ENCODE measurements at places on chromosomes 2 and 18.

- peak; percentile 53 for DNase-seq
Observed at GRCh38 chr2:219029829-219030165, 11.5 kb downstream of the CFAP65 start.

GRCh38 chr2:238731961-238732360 is 115.9 kb upstream of the TWIST2 start:
- no peak for DNase-seq

- no peak for DNase-seq
Observed at GRCh38 chr2:77086051-77086450, 436.1 kb downstream of the LRRTM4 start.

DNA sequence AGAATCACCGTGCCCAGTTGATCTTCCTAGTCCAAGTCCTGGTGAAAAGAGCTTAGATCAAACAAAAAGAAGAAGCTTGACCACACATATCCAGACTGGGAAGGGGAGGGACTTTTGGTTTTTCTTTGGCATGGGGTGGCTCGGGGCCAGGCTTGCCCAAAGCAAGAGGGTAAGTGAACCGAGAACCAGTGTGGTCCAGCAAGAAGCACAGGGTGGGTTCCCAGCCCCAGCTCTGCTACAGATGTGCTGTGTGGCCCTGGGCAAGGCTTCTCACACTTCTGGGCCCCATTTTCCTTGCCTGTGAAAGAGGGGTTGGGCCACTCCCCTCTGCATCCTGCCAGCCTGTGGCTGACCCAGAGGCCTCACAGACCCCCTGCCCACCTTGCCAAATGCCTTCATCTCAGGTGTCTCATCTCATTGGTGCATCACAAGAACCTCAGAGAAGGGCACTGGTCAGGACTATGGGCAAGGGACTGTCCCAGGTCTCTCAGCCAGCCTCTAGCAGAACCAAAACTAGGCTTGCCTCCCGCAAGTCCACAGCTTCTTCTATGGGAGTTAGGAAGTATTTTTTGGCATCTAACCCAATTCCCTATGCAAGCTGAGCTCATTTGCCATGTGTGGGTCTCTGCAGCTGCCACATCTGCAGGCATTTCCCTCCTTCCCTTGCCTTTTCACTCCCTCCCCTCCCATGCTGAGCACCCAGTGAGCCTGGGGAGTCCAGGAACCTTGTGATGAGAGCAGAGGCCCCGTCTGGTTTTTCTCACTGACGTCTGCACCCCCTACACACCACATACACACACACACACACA is 6.9 kb downstream of the ATP6V1B1 start:
- DNase-seq, result no peak

DNA sequence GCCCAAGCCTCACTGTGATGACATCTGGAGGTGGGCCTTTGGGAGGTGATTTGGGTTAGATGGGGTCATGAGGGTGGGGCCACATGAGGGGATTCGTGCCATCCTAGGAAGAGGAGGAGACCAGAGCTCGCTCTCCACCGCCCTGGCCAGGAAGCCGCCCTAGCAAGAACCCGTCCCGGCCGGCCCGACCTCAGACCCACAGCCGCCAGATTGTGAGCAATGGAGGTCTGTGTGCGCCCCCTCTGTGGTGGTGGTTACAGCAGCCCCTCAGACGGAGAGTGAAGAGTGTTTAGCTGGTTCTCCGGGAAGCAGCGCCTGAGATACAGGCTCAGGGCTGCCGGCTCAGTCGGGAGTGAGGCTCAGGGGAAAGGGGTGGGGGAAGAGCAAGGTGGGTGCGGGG is 83.3 kb downstream of the RTP5 start:
- no peak for DNase-seq

DNA sequence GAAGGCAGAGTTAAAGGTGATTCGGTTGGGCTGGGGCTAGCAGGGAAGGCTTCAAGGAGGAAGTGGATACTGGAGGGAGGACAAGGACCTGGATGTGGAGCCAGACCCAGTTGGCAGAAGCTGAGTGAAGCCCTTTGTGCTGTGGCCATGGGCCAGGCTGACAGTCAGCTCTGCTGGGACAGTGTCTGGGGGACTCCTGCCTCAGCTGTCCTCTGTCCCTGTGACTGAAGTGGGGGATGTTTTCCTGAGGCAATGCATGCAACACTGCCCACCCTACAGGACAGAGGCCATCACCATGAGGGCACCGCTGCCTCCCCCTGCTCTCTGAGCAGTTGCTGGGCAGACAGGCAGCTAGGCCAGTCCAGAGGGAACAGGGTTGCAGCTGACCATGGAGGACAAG is 40.0 kb downstream of the ST8SIA5 start:
- DNase-seq, result no peak

DNA sequence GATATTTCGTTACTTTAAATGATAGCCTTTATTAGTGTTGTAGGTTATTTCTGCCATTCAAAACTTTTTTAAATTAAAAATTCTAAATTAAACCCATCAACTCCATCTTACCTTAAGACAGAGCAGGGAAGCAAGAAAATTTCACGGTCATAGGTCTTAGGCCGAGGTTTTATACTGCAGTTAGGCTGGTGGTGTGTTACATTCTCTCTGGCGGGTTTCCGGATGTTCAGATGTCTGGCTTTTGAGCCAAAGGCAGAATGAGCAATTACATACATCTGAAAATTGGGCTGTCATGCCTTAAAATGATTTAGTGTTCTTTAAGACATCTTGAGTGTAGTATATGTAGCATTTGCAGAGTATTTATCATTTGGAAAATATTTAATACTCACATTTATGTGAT is 27.9 kb downstream of the GLS start:
- no peak for DNase-seq

DNA sequence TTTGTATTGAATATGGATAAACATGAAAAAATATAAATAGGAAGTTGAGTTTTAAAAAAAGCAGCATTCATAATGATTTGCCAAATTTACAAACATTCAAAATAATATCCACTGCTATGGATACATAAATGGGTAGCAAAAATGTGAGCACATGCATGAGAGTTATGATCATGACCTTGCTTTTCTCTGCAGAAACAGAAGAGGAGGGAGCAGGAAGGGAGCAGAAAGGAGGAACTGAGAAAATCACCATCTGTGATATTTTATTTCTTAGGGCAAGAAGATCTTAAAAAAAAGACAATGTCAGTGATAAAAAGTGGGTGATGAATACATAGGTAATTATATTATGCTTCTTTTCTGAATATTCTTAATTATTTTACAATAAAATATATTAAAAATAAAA is 17.7 kb upstream of the CCDC93 start:
- DNase-seq, result no peak

DNA sequence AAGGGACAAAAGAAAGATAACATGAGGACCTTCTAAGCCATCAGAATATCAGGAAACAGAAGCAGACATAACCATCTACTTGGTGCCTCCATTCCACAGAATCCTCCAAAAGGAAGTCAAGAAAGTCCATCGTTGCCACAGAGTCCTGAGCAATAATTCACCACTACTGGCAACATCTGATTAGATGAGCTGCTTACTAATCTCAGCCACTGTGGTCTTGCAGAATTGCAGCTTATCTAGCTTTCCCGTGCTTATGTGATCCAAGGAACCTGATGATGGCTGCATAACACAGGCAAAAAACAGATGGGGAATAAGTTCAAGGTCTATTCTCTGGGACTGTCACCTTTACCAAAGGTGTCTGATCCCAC is 278.5 kb downstream of the AFF3 start:
- DNase-seq, result no peak

GRCh38 chr2:212745359-212745758 is 206.8 kb upstream of the ERBB4 start:
- DNase-seq, result no peak

DNA sequence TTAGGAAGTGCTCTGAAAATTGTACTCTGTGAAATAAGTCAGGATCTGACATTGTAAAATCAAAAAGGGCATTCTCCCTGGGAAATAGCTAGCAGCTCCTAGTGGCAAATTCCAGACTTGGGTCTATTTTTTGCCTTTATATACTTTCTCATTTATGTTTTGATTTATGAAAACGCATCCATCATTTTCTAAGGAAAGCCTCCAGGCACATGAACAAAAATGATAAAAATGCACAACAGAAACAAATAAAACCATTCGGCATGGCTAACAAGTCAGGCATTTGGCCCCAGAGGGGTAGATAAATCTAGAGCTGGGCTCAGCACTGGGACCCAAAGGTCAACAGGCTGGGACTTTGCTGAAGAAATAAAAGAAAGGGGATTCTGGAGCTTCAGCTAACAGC is 167.0 kb downstream of the BCL11A start:
- DNase-seq, result peak; percentile 57

GRCh38 chr18:57705011-57705410 is 83.4 kb upstream of the NARS1 start:
- no peak for DNase-seq

GRCh38 chr2:12032975-12033374 is 286.5 kb downstream of the LPIN1 start:
- DNase-seq, result no peak

DNA sequence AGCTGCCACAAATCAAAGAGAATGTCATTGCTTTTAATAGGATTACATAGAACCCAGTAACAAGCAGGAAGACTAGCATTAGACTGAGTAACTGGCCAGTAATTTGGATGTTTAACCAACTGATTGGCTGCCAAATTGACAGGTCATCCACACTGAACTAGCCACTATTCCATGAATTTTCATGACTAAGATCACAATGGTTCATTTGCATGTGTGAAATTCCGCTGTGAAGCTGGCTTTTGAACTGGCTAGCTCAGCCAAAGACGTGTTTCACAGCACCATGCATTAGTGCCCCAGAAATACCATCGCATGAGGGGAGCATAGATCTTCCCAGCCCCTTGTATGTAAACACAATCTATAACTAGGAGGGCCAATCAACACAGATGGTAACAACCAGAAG is 649.8 kb downstream of the ARHGAP15 start:
- DNase-seq, result no peak

DNA sequence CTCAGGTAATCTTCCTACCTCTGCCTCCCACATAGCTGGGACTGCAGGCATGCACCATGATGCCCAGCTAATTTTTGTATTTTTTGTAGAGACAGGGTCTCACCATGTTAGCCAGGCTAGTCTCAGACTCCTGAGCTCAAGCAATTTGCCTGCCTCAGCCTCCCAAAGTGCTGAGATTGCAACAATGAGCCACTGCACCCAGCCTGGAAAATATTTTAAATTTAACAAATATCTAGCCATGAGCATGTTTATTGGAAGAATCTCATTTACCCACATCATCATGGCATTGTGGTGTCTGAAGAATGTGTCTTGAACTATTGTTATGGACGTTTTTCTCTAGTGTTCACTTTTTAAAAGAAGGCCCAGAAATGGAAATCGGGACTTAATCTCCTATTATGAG is 231.8 kb downstream of the MBD5 start:
- DNase-seq, result no peak

- peak; percentile 35 for DNase-seq
Observed at GRCh38 chr18:24176727-24177416, 38.0 kb downstream of the CABYR start.

DNA sequence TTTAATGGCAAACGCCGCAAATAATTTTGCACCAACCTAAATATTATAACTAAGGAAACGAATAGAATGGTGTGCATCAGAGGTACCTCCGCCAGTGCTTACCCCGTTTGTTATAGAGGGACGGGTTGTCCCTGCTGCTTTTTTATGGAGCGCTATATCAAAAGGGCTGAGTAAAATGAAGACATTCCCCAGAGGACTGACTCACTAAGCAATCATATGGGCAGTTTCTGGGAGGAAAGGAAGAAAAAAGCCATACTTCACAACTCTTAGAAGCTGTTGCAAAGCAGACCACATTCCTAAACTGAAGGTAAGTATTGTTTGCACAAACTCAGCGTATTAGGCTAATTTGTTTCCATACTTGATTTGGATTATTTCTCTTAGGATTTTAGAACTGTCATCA is 12.9 kb downstream of the ID2 start:
- DNase-seq, result no peak

GRCh38 chr18:33820517-33821371 is 242.7 kb downstream of the ASXL3 start:
- no peak for DNase-seq

DNA sequence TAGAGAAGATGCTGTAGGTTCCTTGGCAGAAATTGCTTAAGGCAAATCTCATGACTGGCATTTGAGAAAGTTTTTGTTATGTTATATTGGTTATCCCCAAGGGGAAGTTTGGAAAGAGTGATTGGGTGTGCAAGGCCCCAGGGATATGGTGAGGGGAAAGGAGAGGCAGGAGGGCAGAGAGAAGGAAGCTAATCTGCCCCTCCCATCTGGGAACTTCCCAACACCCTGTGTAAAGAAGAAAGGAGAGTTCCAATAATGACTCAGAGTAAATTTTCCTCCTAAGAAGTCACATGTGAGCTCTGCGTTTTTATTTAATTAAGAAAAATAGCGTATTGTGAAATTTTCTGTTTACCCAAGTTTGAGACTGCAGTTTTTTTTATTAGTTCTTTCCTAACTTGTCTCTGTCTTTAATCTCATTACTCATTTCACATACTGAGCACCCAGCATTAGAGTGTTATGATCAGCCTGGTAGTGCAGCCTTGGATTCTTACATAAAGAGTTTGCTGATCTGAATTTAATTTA is 3.1 kb upstream of the KYNU start:
- peak; percentile 64 for DNase-seq

- DNase-seq, result no peak
Observed at GRCh38 chr2:62221141-62221540, 25.2 kb downstream of the B3GNT2 start.

DNA sequence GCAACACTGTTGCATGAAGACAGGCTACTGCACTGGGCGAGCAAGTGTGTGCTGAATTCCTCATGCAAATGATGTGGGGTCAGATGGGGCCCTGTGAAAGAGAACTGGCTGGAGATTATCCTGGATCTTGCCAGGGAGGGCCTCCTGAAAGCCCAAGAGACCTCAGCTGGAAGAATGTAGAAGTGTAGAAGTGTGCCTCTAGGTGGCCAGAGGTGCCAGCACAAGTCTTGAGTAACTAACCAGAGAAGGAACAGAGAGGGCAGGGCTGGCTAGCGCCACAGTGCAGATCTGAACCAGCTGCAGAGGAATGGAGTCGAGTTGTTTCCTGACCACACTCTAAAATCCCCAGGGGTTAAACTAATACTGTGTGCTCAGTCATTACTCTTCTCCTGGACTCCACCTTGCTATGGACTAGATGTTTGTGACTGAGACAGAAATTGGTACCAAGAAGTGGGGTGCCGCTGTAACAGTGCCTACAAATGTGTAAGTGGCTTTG is 399.3 kb downstream of the LRATD1 start:
- DNase-seq, result no peak

DNA sequence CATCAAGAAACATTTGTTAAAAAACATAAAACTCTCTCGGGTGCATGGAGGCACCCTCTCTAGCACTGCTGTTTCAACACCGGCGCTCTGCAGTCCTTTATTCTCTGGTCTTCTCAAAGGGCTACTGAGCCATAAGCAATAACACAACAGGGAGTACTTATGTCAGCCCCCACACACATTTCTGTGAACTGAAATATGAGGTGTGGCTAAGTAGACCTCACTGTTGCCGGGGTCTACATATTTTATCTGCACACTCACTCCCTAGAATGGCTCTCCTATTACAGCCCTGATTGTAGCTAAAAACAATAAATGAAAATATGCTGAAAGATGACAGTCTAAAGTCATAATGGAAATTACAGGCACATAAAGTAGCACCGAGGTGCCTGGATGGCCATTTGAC is 235.1 kb downstream of the GRB14 start:
- no peak for DNase-seq

- no peak for DNase-seq
Observed at GRCh38 chr2:18752022-18752493, 162.7 kb upstream of the NT5C1B start.

GRCh38 chr18:44181951-44182747 is 498.5 kb upstream of the SETBP1 start:
- no peak for DNase-seq

GRCh38 chr2:222306393-222307142 is 7.8 kb upstream of the PAX3 start:
- DNase-seq, result no peak

Data from foreskin melanocyte (primary cell).